K562 (cell line): ENCODE measurements at places on chromosomes 3 and 15.

DNA sequence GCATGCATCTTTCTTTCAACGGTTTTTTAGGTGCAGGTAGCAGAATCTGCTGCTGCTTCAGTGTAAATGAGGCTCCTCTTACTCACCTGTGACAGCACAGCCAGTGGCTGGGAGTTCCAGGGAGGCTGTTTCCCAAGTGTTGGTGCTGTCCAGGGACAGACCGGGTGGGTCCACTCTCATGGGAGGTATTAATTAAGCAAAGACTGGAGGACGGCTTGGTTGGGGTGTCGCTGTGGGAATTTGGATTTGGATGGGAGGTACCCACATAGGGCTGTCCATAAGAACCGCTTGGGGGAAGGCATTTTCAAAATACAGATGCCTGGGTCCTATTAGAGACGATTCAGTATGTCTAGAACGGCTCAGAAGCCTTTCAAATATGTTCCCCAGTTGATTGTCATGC, 42.9 kb downstream of the SV2B start:
- H3K4me1 ChIP-seq = no peaks in the 10 kb centered on the region
- H3K27me3 ChIP-seq = peaks cover 5% of the 10 kb centered on the region; the same call in 1 of the 2 replicates
- no peak overlapping the region for H3K4me3 ChIP-seq
- DNase-seq = no peak

GRCh38 chr3:129530821-129531220, 2.4 kb downstream of the RHO start:
- DNase-seq = no peak
- no peak overlapping the region for H3K27ac ChIP-seq
- H3K27me3 ChIP-seq = peaks cover 26% of the 10 kb centered on the region
- H3K4me3 ChIP-seq = no peak overlapping the region
- no peaks in the 10 kb centered on the region; the same call in 2 of the 3 replicates for H3K4me1 ChIP-seq
- H3K36me3 ChIP-seq = no peaks in the 10 kb centered on the region

GRCh38 chr3:168820810-168821415, 725.2 kb upstream of the GOLIM4 start:
- no peak overlapping the region for H3K4me3 ChIP-seq
- no peak for DNase-seq
- no peak overlapping the region for H3K27ac ChIP-seq
- H3K36me3 ChIP-seq = no peaks in the 10 kb centered on the region

DNA sequence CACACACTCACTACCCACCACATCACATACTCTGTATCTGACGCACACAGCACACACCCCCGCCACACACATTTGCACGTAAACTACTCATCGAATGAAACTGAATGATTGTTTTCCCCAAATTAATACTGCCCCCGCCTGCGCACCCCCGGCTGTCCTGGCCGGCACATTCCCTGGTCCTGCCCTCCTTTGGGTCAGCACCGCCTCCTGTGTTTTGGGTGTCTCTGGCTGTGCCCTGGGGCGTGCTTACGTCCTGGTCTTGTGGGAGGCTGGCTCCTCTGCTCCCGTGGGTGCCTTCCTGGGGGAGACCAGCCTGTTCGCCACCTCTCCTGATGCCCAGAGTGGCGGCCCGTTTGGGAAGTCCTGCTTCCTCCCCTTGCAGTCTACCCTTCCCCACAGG, 30.2 kb downstream of the APBA2 start:
- H3K27ac ChIP-seq = no peak overlapping the region; the same call in 2 of the 3 replicates
- no peak for DNase-seq
- H3K36me3 ChIP-seq = peaks cover 10% of the 10 kb centered on the region
- H3K4me3 ChIP-seq = no peak overlapping the region
- peaks cover 39% of the 10 kb centered on the region for H3K4me1 ChIP-seq
- no peaks in the 10 kb centered on the region for H3K27me3 ChIP-seq

DNA sequence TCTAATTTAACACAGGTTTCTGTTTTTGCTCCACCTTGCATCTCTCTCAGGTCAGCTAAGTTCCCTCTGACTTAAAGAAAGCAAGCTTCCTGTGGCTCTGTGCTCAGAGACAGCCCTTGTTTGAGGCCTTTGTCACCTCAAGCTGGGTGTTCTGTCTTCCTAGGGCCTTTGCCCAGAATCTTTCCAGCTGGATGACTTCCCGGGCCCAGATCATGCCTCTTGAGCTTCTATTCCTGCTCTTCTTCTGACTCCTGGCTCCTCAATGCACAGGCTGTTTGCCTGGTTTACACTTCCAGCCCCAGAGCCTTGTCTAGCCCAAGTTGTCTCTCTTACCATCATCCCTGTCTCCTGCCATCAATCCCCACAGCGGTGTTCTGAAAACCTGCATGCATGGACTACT, 300.6 kb downstream of the VPS13C start:
- H3K36me3 ChIP-seq = no peaks in the 10 kb centered on the region
- H3K27me3 ChIP-seq = peaks cover 2% of the 10 kb centered on the region; the same call in 2 of the 3 replicates
- no peaks in the 10 kb centered on the region for H3K4me1 ChIP-seq
- H3K4me3 ChIP-seq = no peak overlapping the region

DNA sequence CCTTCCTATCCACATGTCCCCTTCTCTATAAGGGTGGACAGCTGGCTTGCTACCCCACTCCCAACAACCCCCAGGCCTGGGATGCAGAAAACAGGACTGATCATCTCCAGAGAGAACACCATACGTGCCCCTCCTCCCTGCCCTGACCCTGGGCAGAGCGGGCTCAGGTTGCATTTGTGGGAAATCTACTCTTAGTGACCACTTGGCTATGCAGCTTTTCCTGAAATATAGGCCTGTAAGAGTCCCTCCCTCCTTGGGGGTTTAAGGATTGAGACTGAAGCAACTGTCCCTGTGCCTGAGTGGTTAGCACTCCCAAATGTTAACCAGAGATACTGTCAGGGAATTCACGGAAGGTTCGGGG, 11.7 kb downstream of the SH2D7 start:
- H3K27me3 ChIP-seq = no peaks in the 10 kb centered on the region
- no peak for DNase-seq
- no peaks in the 10 kb centered on the region for H3K36me3 ChIP-seq
- H3K27ac ChIP-seq = no peak overlapping the region

GRCh38 chr15:90154861-90155626, 46.1 kb upstream of the SEMA4B start:
- H3K36me3 ChIP-seq = no peaks in the 10 kb centered on the region
- H3K4me1 ChIP-seq = peaks cover 21% of the 10 kb centered on the region; the same call in 2 of the 3 replicates
- DNase-seq = peak; percentile 21
- H3K27ac ChIP-seq = no peak overlapping the region

- no peak for DNase-seq
- no peak overlapping the region for H3K27ac ChIP-seq
- no peak overlapping the region for H3K4me3 ChIP-seq
- peaks cover 7% of the 10 kb centered on the region for H3K27me3 ChIP-seq
- no peaks in the 10 kb centered on the region for H3K36me3 ChIP-seq
These were observed 89.7 kb downstream of the ULK4 start for GRCh38 chr3:41872157-41872556.

- no peak for DNase-seq
- H3K4me3 ChIP-seq = no peak overlapping the region
- peaks cover 18% of the 10 kb centered on the region for H3K4me1 ChIP-seq
- no peaks in the 10 kb centered on the region for H3K27me3 ChIP-seq
These were observed 151.2 kb downstream of the OPA1 start for GRCh38 chr3:193744048-193744821.

- H3K4me3 ChIP-seq = no peak overlapping the region
- no peak overlapping the region for H3K27ac ChIP-seq
- no peak for DNase-seq
- H3K4me1 ChIP-seq = no peaks in the 10 kb centered on the region
These were observed 188.5 kb downstream of the MAGI1 start for GRCh38 chr3:65850261-65850660.

DNA sequence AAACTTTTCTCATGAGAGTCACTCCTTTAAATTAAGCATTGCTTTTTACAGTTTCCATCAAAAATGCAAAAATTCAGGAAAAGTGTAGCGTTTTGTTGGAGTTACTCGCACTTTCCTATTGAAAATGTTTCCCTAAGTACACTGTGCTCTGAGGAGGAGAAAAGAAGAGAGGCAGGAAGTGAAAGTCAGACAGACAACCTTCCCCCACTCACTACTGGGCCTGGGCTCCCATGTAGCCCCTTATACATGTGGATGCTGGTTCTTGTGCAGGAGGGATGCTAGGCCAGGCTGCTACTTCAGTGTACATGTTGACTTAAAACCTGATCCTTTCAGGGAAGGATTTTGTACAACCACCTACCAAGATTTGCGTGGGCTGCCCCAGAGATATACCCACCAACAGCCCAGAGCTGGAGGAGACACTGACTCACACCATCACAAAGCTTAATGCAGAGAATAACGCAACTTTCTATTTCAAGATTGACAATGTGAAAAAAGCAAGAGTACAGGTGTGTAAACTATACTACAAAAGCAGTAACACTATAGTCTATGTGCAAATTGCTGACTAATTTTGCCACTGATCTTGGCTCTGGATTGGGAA, 15.1 kb downstream of the KNG1 start:
- no peaks in the 10 kb centered on the region for H3K36me3 ChIP-seq
- DNase-seq = no peak
- peaks cover 20% of the 10 kb centered on the region; the same call in 1 of the 2 replicates for H3K27me3 ChIP-seq
- H3K27ac ChIP-seq = no peak overlapping the region

GRCh38 chr15:85477730-85478129, 97.3 kb downstream of the AKAP13 start:
- H3K4me1 ChIP-seq = no peaks in the 10 kb centered on the region
- H3K36me3 ChIP-seq = no peaks in the 10 kb centered on the region
- no peak overlapping the region for H3K4me3 ChIP-seq
- no peaks in the 10 kb centered on the region for H3K27me3 ChIP-seq
- DNase-seq = no peak
- no peak overlapping the region for H3K27ac ChIP-seq

DNA sequence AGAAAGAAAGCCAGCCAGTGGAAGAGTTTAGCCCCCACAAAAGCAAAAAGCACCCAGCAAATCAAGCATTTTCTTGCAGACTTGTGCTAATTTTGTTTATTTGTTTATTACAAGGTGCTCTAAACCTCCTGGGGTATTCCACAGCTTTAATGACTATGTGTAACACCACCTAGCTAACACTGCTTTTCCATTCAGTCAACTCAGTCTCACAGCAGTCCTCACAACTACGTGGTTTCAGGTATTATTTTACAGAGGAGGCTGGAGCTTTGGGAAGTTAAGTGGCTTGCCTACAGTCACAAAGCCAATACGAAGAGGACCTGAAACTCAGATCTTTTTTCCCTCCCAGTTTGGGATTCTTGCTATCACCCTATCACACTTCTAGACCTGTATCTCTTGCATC, 14.8 kb downstream of the SOX14 start:
- H3K4me3 ChIP-seq = no peak overlapping the region
- no peak for DNase-seq
- no peaks in the 10 kb centered on the region for H3K4me1 ChIP-seq
- no peak overlapping the region for H3K27ac ChIP-seq
- no peaks in the 10 kb centered on the region for H3K27me3 ChIP-seq
- H3K36me3 ChIP-seq = no peaks in the 10 kb centered on the region

DNA sequence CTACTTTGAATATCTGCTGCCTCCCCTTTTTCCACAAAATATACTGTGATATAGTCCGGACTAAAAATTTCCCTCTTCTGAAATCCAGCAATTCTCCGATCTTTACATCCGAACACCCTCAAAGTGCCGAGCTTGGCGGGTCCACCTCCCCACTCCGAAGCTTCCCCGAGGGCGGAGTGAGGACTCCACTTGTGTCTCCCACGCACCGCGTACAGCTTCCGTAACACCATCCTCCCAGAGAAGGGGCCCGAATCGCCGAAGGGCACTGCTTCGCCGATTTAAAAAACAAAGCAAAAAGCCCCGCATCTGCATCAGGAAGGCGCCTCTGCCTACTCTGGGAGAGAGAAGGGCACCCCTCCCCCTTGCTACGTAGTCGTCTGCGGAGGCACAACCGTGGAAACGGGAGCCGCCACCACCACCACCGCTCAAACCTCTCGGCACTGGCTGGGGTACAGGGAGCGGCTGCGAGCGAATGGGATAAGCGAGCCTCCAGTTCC, 551 bp downstream of the NCBP2 start:
- H3K27me3 ChIP-seq = no peaks in the 10 kb centered on the region
- DNase-seq = peak; percentile 77
- H3K36me3 ChIP-seq = peaks cover 55% of the 10 kb centered on the region
- H3K4me3 ChIP-seq = peak overlapping the region; percentile 99
- H3K4me1 ChIP-seq = peaks cover 9% of the 10 kb centered on the region

DNA sequence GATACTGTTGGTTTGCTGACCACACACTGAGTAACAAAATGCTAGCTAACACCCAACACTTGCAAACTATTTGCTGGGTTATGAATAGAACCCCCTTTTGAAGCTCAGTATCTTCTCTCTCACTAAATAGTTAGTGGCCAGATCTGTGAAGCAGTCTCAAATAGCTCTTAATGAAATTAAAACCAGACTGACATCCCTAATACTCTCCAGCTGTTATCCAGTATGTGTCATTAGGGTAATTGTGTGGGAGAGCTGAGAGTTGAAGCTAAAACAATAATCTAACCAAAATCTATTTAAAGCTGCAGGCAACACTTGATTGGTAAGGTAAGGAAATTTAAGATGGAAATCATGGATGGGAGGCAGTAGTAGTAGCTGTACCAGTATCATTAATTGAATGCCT, 110.4 kb upstream of the RORA start:
- H3K27ac ChIP-seq = no peak overlapping the region
- no peaks in the 10 kb centered on the region for H3K4me1 ChIP-seq
- H3K27me3 ChIP-seq = no peaks in the 10 kb centered on the region
- no peaks in the 10 kb centered on the region for H3K36me3 ChIP-seq
- no peak overlapping the region for H3K4me3 ChIP-seq

- DNase-seq = no peak
- H3K27ac ChIP-seq = no peak overlapping the region
- H3K27me3 ChIP-seq = peaks cover 5% of the 10 kb centered on the region; the same call in 1 of the 3 replicates
- no peaks in the 10 kb centered on the region for H3K4me1 ChIP-seq
These were observed 1.6 kb upstream of the BNC1 start for GRCh38 chr15:83285979-83286553.

DNA sequence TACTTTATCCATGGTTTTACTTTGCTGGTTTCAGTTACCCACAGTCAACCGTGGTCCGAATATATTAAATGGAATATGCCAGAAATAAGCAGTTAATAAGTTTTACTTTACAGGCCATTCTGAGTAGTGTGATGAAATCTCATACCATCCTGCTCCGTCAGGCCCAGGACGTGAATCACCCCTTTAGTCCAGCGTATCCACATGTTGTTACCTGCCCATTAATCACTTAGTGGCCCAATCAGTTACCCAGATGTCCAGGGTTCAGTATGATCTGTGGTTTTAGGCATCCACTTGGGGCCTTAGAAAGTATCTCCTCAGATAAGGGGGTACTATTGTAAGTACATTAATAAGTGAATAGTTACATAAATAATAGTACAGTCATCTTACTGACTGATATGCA, 88.0 kb downstream of the TTBK2 start:
- no peak overlapping the region for H3K4me3 ChIP-seq
- DNase-seq = no peak

DNA sequence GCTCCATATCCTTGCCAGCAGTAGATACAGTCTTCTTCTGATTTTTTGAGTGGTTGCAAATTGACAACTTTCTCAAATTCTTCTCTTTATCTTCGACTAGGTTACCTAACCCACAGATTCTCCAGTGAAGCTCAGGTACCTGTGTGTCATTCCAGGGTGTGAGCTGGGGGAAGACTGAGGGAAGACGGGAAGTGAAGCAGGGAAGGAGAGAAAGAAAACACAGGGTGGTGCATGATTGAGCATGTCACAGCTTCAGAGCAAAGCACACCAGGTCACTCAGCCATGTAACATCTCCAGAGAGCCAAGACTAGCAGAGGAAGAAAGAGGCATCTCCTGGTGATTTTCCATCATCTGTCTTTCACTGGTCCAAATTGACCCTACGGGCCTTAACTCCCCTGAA, 67.2 kb downstream of the LSM3 start:
- H3K27me3 ChIP-seq = no peaks in the 10 kb centered on the region
- no peak for DNase-seq

- no peaks in the 10 kb centered on the region for H3K36me3 ChIP-seq
- no peak overlapping the region for H3K4me3 ChIP-seq
- DNase-seq = no peak
- no peaks in the 10 kb centered on the region for H3K27me3 ChIP-seq
These were observed 454.4 kb downstream of the WDR72 start for GRCh38 chr15:53305101-53305500.
